Stimulated activated CD8-positive, alpha-beta memory T cell treated with anti-CD3 and anti-CD28 coated beads, Interleukin-4, amount 100 ng/mL, for 1 hour (primary cell): ENCODE measurements at places on chromosomes 5 and 9.

DNA sequence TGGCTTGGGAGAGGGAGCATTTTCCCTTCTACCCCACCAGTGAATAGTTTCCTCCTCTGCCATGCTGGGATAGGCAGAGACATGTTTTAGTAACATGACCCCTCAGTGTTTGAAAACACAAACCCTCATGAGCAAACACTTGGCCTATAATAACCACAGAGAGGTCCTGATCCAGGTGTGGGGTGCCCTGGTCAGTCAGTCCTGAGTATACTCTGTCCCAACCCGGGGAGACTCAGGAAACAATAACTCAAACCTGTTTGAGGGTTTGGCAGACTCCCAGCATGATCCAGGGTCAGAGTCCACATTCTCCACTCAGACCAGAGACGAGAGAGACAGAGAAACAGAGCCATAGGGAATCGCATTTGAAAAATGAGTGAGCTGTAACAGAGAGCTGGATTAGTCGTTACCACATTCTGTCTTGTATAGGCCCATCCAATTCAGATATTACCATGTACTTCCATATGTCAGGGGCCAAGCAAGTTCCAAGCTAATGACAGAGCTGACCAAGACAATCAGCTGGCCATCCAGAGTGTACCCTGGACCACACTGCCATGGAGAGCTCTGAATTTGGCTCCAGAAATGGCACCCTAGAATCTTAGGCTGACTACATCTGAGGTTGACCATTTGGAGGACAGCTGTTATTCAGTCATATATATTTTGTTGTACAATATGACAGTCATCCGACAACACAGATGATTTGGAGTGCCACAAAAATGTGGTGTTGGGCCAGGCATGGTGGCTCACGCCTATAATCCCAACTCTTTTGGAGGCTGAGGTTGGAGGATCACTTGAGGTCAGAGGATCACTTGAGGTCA is 4.2 kb upstream of the CA9 start:
- DNase-seq, result no peak

DNA sequence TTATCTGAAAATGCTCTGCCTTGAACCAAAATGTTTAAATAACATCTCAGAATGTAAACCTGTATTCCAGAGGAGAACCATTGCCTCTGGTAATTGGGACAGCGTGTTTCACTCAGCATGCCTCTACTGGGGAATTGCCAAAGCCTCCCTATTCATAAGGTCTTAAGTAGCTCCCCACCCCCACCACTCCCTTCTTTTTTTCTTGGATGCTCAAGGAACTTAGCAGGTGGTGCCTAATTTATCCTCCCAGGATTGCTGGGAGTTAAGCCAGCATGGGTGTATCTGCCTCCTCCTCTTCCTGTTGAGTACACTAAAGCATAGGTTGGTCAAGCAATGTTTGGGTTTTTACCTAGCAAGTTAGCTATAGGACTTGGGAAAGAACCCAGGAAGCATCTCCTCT is 220.2 kb downstream of the DMAC1 start:
- no peak for DNase-seq

DNA sequence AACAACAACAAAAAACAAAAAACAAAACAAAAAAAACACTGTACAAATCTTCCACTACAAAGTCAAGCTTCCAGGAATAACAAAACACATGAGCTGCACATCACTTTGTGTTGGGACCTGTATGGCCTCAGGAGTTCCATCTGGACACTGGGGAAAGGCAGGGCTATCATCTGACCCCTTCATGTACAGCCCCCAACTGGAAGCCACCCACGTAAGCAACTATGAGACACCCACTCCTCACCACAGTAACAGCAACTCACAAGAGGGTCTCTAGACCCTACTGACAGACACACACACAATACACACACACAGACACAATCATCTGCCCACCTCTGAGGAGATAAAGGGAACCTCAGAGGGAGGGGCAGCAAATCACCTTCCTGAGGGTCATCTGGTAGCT is 81.7 kb upstream of the LRRTM2 start:
- no peak for DNase-seq

DNA sequence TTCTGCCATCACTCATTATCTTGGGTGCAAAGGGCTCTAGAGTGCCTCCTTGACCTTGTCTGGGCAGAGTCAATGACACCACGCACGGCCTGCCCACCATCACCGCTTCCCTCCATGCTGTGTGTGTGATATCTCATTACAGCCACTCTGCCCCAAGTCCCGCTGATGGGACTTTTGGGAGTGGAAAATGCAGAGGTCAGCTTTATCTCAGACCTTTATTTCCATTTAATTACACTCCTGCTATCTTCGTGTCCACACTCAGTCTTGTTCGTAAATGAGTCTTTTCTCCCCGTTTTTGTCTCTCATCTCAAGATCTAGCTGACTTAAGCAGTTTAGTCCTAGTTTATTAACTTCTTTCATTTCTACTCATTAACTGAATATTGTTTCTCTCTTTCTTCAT is 226.2 kb downstream of the ICE1 start:
- DNase-seq, result no peak

GRCh38 chr5:174401793-174402192 is 322.6 kb upstream of the MSX2 start:
- DNase-seq, result no peak

DNA sequence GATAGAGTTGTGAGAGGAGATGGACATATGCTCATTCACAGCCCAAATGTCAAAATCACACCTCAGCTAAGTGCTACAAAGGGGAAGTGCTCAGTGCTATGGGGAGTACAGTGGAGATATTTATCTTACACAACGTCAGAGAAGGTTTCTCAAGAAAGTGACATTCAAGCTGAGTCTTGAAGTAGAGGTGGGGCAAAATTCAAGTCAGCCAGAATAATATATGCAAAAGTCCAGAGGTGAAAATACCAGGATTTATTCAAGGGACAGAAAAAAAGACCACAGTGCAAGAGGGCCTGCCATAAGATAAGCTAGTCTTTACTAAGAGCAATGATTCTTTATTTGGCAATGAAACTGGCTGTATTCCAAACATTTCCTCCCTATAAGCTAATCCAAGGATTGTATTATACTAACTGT is 327.8 kb upstream of the PIK3R1 start:
- no peak for DNase-seq

- DNase-seq, result no peak
These were observed 214.4 kb downstream of the EFNA5 start for GRCh38 chr5:107456281-107456715.

GRCh38 chr5:164742025-164742424 is 1236.6 kb downstream of the MAT2B start:
- DNase-seq, result no peak

- DNase-seq, result no peak
These were observed 410.9 kb upstream of the TRPC7 start for GRCh38 chr5:136776022-136776927.

DNA sequence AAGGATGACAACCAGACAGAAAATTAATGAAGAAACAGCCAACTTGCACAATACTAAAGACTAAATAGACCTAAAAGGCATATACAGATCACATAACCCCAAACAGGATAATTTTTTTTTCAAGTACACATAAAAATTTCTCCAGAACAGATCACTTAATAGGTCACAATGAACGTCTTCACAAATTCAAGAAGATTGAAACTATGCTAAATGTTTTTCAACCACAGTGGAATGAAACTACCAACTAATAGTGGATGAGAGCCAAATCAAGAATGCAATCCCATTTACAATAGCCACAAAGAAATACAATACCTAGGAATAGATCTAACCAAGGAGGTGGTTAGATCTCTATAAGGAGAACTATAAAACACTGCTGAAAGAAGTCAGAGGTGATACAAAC is 145.8 kb downstream of the TMEM232 start:
- DNase-seq, result no peak

GRCh38 chr5:132876020-132876759 is 2.7 kb downstream of the LEAP2 start:
- DNase-seq, result no peak

GRCh38 chr5:52997424-52997823 is 8.3 kb downstream of the ITGA2 start:
- DNase-seq, result no peak

- DNase-seq, result no peak
These were observed 97.4 kb downstream of the GAPVD1 start for GRCh38 chr9:125359011-125359410.

GRCh38 chr5:41368158-41368557 is 142.2 kb downstream of the PLCXD3 start:
- DNase-seq, result no peak

DNA sequence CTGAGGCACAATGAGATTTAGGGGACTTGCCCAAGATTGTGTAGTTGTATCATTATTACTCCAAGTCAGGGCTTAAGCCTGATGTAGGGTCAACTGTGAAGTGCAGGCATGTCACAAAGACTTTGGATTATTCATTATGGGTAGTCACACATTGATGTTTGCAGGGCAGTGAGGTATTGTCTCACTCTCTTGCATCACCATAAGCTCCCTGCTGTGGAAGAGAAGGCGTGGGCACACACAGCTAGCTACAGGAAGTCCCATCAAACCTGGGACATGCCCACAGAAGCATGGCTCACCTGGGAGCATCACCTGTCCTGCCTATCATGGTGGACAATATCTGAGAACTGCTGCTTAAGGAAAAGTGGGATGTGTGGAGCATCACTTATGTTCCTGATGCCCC is 42.1 kb downstream of the TMOD1 start:
- no peak for DNase-seq

DNA sequence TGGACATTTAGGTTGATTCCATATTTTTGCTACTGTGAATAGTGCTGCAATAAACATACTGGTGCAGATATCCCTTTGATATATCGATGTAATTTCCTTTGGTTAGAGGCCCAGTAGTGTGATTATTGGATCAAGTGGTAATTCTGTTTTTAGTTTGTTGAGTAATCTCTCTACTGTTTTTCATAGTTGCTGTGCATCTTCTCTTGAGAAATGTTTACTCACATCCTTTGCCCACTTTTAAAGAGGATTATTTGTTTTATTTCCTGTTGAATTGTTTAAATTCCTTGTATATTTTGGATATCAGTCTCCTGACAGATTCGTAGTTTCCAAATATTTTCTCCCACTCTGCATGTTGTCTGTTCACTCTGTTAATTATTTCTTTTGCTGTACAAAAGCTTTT is 352.6 kb upstream of the TARS1 start:
- DNase-seq, result no peak

DNA sequence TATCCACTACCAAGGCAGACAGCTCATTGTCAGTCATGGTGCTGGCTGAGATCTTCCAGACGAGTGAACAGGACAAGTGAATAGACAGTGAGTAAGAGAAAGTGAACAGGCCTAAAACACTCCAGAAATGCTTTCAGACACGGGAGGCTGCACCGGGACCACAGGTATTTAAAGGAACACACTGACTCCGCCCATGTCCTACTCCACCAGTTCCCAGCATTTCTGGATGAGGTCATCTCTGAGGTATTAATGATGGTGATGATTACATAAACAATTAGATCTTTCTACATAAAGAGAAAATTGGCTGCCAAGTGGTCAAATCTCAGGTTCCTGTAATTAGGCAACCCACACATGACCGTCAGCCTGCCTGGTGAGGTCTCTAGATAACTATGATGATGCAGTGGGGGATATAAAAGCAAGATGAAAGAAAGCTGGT is at the start of gene ACTBL2:
ACTBL2 (minus strand) TSS at position 141 of the 436 bp plus-strand sequence; CDS start at position 37, 104 bp downstream.
- no peak for DNase-seq

DNA sequence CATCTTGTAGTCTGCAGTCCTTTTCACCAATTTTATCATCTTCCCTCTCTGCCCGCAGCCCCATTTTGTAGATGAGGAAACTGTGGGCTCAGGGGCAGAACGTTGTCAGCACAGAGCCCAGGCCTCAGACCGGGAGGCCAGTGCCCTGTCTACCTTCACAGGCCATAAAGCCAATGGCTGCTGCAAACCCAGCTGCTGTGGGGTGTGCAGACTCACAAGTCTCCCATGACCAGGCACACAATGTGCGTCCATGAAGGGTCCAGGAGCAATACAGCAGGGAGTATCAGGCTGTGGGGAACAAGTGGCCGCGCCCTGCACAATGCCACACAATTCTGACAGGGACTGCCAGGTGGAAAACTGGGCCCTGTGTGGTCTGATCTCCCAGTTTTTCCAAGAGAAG is 71.0 kb downstream of the COL23A1 start:
- DNase-seq, result no peak

GRCh38 chr5:116953251-116953930 is 378.8 kb upstream of the SEMA6A start:
- DNase-seq, result no peak

DNA sequence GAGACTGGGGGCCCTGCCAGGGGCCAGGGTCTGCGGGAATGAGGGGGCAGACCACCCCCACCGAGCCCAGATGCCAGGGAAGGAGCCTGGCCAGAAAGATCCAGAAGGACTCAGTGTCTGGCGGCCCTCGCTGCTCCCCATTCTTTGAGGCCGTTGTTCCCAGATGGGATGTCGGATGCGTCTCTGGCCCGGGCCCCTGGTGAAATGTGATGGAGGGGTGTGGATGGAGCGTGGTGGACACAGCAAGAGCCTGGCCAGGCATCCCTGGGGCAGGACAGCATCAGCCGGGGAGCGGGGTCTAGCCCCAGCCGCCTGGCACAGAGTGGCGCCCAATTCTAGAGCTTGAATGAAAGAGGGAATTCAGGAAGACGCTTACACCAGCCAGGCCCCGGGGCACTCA is 46.2 kb upstream of the NKD2 start:
- no peak for DNase-seq

DNA sequence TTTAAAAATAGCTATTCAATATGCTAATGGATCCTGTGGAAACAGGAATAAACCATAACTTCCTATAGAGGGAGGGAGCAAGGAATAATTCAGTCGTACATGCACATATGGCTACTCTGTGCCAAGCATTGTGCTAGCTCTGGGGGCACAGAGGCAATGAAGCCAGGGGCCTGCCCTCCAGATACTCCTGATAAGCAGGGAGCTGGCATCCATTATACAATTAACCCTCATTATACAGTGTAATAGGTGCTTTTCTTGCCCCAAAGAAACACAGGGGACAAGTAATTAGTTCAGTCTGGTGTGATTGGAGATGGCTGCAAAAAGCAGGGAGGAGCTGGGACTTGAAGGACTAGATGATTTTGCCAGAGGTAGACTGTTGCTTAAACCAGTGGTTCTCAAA is 200.4 kb downstream of the SREK1 start:
- no peak for DNase-seq

DNA sequence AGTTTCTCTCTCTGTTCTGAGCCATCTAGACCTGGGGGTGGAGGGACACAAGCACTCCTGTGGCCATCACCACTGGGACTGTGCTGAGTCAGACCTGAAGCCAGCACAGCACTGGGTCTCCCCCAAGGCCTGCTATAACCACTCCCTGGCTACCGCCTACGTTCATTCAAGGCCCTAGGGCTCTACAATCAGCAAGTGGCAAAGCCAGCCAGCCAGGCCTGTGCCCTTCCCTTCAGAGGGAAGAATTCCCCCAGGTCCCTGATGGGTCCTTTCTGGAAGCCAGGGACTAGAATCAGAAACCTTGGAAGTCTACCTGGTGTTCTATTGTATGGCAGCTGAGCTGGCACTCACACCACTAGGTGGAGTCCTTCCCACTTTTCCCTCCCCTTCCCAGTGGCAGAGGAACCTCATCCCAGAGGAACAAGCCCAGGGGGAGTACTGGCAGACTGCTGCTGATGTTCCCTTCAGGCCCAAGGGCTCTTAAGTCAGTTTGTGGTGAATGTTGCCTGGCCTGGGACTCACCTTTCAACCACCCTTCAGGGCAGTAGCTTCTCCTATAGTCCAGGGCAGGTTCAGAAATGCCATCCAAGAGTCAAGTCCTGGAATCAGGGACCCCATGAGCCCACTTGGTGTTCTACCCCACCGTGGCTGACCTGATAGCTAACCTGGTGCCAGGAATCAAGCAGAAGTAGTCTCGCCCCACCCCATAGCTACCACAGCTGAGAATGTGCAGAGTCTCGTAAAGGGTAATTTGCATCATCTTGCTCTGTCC is 20.0 kb downstream of the JMY start:
- no peak for DNase-seq
